RWPE1 (cell line): ENCODE measurements at places on chromosomes 4 and X.
A peak's percentile ranks its signal among the peaks of the same experiment; 100 is the strongest.

DNA sequence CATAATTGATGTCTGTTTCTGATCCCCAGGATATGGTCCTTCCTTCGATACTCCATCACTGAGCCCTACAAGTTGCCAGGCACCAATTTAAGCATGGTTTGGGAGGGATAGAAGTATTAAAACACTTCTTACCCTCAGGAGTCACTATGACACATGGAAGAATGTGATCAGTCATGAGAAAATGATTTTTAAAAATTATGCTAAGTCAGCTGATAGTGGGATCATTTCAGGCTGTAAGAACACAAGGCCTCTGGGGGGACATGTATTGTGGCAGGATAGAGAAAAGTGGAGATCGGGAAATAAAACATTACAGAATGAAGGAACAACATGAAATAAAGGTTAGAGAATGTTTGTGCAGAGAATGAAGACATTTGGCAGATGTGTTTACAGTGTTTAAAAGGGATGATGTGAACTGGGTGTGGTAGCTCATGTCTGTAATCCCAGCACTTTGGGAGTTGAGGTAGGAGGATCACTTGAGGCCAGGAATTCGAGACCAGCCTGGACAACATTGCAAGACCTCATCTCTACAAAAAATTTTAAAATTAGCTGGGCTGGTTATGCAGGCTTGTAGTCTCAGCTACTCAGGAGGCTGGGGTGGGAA is 64.0 kb downstream of the ELOVL6 start:
- no peak for DNase-seq

GRCh38 chr4:151114338-151114737 is 14.9 kb downstream of the RPS3A start:
- no peak for DNase-seq

- peak; percentile 8 for DNase-seq
Measured at GRCh38 chrX:38717871-38718270, 83.4 kb upstream of the MID1IP1 start.

DNA sequence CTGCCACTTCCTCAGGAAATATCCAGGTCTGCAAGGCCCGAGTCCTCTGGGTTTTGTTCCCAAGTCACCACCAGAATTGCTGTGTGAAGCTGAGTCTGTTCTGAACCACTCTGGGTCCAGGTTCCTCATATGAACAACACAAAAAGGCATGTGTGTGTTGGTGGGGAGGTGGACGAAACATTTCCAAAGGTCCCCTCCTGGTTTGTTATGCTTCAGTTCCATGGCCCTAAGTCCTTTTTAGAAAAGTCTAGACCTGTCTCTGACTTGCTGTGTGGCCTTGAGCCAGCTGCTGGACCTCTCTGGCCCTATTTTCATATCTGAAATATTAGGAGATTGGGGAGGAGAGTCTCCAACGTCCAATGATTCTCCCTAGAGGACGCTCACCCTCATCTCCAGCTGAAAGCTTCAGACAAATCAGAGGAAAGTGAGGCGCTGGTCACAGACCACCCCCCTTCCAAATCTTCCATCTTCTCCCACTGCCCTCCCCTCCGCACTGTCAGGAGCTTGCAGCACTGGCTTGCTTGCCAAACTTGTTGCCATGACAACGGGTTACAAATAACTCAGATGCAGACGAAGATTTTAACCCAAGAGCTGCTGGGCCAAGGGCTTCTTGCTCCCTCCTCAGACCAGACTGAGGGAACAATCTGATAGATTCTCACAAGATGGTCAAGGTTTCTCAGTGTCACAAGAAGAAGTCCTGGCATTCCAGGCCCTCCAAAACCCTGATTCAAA is 64.5 kb downstream of the SMC1A start:
- no peak for DNase-seq

- DNase-seq, result no peak
Measured at GRCh38 chr4:122293374-122294365, 85.1 kb upstream of the ADAD1 start.

DNA sequence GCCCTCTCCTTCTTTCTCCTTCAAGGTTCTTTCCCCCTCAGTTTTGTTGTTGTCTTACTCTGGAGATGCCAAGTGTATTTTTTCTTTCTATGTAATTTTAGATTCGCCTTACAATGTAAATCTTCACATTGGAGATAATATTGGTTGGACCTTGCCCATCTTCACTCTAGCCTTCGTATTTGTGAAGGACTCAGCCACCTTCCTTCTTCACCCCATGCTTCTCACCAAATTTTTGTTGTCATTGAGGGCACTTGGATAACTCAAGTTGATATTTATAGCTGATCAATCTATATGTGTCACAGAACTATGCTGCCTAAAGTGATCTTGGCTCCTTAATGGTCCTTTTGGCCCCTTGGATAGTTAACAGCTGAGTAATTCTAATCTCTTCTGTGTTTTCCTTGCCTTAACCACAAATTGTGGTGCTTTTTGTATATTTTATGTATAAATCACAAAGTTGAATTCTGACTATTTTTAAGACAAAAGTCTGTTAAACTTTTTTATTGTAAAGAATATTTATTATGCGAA is 6.5 kb downstream of the SPRY1 start:
- DNase-seq, result no peak

DNA sequence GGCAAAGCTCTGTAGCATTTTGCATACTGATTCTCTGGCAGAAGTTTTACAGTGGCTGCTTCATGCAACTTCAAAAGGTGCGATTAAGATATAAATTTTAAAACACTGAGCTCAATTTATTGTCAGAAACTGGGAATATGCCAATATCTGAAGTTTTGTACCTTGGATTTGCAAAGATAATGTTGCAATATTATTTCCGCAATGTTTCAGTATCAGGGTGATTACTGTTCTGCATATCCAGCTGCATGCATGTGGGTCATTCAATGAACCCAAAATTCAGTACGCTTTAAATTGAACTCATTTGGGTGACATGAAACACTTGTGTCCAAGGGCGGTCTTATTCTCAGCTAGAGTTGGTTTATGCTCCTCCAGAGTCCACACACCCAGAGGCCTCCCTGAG is 26.2 kb downstream of the TRMT10A start:
- no peak for DNase-seq

DNA sequence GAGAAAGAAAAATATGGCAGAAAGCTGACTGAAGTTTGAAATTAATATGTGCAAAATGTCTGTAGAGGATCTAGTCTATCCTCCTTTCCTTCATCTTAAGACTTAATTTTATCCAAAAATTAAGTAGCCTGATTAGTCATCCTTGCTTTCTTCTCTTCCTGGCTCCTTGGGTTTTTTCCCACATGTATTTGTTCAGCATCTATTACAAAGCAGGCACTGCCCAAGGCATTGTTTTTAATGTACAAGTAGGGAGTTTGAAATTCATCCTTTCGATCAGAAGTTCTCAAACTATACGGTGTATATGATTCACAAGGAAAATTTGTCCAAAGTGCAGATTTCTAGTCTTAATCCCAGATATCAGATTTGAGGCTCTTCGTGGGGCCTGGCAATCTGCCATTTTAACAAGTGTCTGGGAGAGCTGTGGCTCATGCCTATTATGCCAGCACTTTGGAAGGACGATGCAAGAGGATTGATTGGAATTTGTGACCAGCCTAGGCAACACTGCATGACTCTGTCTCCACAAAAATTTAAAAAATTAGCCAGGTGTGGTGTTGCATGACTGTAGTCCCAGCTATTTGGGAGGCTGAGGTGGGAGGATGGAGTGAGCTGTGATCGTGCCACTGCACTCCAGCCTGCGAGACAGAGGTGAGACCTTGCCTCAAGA is 19.4 kb upstream of the YTHDC1 start:
- DNase-seq, result peak; percentile 67

DNA sequence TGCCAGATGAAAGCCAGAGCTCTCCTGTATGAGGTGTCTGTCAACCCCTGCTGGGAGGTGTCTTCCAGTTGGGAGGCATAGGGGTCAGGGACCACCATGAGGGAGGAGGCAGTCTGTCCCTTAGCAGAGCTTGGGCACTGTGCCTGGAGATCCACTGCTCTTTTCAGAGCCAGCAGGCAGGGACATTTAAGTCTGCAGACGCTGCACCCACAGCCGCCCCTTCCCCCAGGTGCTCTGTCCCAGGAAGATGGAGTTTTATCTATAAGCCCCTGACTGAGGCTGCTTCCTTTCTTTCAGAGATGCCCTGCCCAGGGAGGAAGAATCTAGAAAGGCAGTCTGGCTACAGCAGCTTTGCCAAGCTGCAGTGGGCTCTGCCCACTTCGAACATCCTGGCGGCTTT is 893.6 kb downstream of the ADGRL3 start:
- no peak for DNase-seq

DNA sequence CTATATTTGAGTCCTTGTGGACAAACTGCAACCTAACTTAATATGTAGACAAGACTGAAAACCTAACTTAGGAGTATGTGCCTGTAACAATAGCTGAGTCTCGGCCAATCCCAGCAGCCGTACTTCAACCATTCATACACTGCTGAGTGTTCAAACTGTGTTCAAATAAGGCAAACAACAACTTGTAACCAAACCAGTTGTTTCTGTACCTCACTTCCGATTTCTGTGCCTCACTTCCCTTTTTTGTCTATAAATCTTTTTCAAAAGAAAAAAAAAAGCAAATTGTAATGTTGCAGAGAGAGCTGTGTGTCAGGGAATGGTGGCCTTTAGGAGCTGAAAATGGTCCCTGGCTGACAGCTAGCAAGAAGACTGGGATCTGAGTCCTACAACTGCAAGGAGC is 46.0 kb downstream of the GEMIN8 start:
- no peak for DNase-seq

DNA sequence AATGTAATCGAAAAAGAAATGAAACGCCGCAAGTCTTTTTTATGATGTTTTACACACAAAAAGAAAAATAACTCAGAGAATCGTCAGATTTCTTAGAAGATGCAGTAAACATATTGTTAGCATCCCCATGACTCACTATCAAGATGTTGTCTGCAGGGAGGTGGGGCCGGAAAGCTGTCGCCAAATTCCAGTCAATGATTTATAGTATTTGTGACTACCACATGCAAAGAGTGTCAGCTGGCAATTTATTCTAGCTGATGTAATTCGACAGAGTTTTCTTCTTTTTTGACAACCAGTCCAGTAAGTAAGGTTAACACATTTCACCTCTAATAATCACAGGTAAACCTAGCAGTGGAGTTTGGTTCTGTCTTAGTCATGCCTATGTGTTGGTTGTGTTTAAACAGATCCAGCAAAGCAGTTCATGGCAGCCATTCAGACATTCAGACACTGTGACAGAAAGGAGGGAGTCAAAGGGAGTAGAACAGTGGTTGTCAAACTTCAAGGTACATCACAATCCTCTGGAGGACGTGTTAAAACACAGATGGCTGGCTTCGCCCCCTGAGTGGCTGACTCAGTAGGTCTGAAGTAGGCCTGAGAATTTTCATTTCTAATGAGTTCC is 19.8 kb upstream of the PPP1R2C start:
- peak; percentile 2 for DNase-seq

DNA sequence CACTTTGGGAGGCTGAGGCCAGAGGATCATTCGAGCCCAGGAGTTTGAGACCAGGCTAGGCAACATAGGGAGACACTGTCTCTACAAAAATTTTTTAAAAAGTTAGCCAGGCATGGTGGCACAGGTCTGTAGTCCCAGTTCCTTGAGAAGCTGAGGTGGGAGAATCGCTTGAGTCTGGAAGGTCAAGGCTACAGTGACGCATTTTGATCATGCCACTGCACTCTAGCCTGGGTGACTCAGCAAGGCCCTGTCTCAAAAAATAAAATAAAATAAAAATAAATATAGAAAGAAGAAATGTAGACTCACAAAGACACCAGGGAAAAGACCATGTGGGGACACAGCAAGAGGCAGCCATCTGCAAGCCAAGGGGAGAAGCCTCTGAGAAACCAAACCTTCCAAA is 42.3 kb upstream of the SLC7A3 start:
- no peak for DNase-seq

- DNase-seq, result no peak
Measured at GRCh38 chr4:145076469-145076855, 21.5 kb downstream of the ANAPC10 start.

- DNase-seq, result peak; percentile 42
Measured at GRCh38 chr4:7120341-7120740, 52.5 kb upstream of the GRPEL1 start.

- DNase-seq, result no peak
Measured at GRCh38 chr4:155430895-155431795, 54.4 kb upstream of the MAP9 start.

GRCh38 chrX:135346975-135347374 is 37.7 kb downstream of the ETDC start:
- DNase-seq, result no peak

DNA sequence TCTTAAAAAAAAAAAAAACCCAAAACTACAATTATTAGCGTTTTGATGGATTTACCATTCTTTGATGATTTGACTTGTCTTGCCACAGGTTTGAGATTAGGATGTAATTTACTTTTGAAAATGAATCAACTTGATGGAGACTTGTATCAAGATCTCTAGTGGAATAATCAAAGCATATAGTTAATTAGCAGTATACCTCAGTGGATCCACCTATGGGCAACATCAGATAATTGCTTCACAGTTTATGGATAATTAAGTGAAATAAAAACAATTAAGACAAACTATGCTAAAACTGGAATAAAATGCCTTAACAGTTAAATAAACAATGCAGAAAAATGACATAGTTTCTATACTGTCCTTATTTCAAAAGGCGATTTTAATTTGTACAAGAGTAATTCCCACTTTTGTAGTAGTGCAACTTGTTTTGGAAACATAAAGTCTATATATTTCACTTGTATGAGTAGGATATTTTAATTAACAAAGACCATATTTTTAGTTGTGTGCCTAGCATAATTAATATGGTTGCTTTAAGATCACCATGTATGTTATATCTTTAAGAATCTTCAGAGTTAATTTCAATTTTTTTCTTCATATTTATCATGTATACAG is 4.2 kb downstream of the CPEB2 start:
- DNase-seq, result peak; percentile 2

DNA sequence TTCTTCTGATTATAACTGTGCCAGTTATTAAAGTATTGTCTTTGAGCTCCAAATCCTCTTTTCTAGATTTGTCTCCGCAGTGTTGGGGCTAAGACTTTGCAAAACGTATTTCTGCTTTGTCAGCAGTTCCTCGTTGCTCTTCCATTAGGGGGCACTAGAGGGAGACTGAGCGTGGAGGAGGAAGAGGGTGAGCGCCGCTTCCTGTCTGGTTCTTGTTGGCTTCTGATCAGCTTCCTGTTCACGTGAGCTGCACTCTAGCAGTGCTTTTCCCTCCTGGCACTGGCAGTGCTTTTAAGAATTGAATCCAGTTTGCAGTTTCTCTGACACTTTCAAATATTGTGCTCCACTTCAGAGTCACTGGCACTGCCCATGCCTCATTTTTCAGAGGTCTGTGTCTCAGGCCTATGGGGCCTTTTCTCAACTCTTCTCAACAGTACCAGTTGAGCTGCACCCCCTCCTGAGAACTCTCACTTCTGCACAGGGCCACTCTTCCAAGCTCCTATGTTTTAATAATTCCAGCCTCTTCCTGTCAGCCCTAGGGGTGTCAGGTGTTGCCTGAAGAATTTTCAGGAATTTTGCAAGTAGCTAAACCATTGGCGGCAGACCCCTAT is 54.4 kb upstream of the LCORL start:
- DNase-seq, result no peak

- DNase-seq, result no peak
Measured at GRCh38 chr4:12144051-12144450, 715.4 kb upstream of the HS3ST1 start.

DNA sequence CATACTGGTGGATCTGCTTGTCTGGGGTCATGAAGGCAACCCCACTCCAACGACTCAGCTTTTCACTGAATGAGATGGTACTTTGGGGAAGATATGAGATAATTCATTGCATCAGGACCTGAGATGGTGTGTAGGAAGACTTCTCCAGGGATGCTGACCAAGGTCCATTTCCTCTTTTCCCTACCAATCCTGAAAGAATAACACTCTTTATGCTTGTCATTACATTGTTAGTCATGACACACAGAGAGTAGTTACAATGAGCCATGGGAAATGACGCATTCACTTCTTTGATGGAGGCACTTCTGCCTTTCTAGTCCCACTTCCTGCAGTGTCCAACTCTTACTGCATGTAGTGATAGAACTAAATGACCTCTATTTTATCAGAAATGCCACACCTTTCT is 58.6 kb downstream of the AREG start:
- DNase-seq, result peak; percentile 24
